ENCODE measurements at places on chromosomes 2 and 18.

- no peak for DNase-seq
Observed at GRCh38 chr2:3847397-3848052, 144.2 kb downstream of the DCDC2C start.

GRCh38 chr18:23580677-23581367, 5.5 kb downstream of the NPC1 start:
- peak; percentile 15 for DNase-seq

DNA sequence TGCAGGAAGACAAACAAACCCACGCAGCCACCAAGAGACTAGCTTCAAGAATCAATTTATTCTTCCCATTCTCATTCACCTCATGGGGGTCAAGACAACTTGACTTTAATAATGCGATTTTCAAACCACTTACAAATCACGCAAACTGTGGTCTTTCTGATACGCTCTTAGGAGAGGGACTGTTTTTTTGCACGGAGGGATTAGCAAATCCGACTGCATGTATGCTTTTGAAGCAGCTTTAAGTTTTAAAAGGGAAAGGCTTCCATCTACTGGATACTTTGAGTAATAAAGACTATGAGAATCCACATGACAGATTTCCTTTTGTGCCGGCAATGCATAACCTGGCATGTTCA, 322.9 kb upstream of the KCNJ3 start:
- peak; percentile 42 for DNase-seq

GRCh38 chr2:43958397-43959275, 37.2 kb downstream of the LRPPRC start:
- DNase-seq: no peak

GRCh38 chr2:213834331-213834730, 550.1 kb downstream of the SPAG16 start:
- peak; percentile 36 for DNase-seq

DNA sequence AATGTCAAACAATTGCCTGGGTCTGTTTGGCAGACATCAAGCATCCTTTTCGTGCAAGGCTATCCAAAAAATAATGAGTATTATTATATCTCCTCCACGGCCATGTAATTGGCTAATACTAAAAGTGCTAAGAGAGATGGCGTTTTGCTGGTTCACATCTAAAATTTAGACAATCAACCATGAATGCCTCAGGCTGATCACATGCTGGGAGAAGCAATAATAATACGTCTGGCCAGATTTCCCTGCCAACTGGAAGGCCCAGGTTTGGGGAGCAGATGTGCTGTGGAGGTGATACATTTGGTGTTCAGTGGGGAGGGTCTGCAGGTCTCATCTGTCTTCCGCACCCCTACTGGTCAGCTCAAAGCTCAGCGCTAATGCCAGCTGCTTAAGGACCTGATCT, 60.3 kb upstream of the CREB1 start:
- DNase-seq: no peak

- DNase-seq: no peak
Observed at GRCh38 chr18:77866351-77866750, 616.7 kb downstream of the GALR1 start.

GRCh38 chr2:9991221-9991620, 39.7 kb downstream of the GRHL1 start:
- DNase-seq: no peak

GRCh38 chr2:222672068-222672401, 577 bp downstream of the MOGAT1 start:
- DNase-seq: no peak

DNA sequence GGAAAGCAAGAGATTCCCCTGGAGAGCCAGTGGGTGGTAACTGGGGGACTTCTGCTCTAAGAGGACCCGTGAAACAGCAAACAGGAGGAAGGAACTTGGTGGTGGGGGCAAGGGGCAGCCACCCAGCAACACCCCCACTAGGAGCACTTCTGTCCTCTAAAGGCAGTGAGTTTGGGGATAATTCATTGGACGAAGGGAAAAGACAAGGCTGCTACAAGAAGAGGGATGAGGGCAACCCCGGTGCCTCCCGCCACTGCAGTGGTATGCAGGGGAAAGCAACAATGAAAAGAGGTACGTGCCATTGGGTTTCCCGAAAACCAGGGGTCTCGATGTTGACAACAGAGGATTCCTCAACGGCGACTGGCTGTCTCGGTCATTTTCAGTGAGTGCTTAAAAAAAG, 9.1 kb downstream of the RPL31 start:
- no peak for DNase-seq

GRCh38 chr2:32135409-32135808, 30.3 kb upstream of the SLC30A6 start:
- peak; percentile 73 for DNase-seq

GRCh38 chr2:70124983-70125480, 37.8 kb downstream of the PCBP1 start:
- DNase-seq: peak; percentile 54

DNA sequence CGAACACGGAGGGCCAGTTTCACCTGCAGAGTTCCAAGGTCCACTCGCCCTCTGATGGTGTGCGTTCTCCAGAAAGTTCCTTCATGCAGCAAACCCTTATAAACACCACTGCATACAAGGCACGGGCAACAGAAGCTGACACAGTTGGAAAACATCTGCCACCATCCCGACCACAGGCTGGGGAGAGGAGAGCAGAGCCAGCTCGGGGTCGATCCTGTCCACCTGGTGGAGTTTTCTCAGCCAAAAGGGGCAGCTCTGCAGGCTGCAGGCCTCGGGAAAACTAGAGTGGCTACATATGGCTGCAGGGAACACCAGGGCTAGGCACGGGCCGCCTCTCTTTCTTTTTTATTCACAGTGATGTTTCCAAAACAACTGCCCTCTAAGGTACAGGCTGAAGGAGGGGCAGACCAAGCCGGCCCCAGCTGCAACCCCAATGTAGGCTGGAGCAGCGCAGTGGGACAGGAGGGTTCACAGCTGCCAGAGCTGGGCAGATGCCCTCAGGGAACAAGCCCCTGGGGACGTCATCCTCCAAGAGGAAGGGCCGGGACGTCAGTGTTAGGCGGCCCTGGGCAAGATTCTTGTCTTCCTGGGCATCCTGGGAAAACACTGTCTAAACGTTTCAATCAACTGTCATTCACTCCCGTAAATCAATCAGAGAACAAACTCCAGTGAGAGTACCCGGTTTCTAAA, 274.7 kb downstream of the TWIST2 start:
- no peak for DNase-seq

- no peak for DNase-seq
Observed at GRCh38 chr18:48632676-48633257, 93.9 kb downstream of the CTIF start.

DNA sequence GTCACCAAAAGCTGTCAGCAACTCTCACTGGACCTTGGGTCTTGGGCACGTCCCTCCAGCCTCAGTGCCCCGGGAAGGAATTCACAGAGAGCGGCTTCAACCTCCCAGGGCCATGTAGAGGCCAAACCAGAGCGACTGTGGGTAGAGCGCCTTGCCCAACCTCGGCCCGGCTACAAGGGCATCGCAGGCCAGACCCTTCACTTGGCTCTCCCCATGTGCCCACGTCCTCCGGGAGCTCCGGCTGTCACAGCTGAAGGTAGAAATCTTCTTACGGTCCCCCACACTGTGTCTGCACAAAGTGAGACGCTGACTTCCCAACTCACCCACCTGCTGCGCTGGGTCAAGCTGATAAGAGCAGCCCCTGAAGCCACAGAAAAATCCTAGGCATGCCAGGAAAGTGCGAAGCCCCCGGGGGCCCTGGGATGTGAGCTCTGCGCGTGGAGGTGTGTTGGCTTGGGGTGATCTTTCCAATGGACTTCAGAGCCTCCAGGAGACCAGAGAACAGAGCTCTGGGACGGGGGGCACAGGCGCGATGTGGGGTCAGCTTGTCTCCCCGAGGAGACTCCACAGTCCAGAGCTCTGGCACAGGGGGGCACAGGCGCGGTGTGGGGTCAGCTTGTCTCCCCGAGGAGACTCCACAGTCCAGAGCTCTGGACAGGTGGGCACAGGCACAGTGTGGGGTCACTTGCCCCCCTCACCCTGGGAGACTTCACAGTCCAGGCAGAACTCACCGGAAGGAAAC, 105.5 kb downstream of the RTP5 start:
- DNase-seq: no peak

- DNase-seq: no peak
Observed at GRCh38 chr2:605674-606608, 71.3 kb downstream of the TMEM18 start.

- DNase-seq: no peak
Observed at GRCh38 chr2:70935468-70936164, at the start of gene ATP6V1B1. Gene ATP6V1B1, plus strand, starts transcription at chr2:70935900. Its CDS starts 55 bp downstream, at chr2:70935955.

DNA sequence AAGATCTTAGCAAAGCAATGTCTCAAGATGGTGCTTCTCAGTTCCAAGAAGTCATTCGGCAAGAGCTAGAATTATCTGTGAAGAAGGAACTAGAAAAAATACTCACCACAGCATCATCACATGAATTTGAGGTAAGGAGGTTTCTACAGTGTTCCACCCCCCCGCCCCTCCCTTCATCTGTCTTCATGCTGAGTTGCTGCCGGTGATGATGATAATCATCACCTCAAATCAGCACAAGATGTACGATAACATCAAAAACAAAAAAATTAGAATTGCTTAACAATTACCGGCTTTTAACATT, 14.6 kb downstream of the UGP2 start:
- DNase-seq: no peak

DNA sequence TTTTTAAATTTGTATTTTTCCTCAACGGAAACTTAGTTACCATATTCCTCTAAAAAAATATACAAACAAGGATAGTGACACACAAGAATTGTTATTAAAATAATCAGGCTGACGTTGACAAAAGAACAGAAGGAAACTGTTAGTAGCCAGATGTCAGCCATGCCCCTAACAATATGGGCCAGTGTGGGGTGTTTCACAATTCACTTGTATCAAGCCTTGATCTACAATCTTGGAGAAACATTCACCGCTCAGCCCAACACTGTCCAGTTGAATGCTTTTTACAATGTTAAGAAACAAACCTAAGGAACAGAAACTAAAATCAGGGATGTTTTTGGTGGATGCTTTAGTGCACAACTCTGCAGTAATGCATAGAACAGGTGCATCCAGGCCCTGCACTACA, 44.6 kb downstream of the TMEFF2 start:
- no peak for DNase-seq

- no peak for DNase-seq
Observed at GRCh38 chr2:127646487-127647241, 711 bp downstream of the GPR17 start.

- no peak for DNase-seq
Observed at GRCh38 chr18:13539050-13539449, 187.3 kb downstream of the FAM210A start.

GRCh38 chr18:26454616-26455015, 93.7 kb downstream of the KCTD1 start:
- no peak for DNase-seq

GRCh38 chr2:72138011-72138881, 9.4 kb downstream of the CYP26B1 start:
- no peak for DNase-seq

DNA sequence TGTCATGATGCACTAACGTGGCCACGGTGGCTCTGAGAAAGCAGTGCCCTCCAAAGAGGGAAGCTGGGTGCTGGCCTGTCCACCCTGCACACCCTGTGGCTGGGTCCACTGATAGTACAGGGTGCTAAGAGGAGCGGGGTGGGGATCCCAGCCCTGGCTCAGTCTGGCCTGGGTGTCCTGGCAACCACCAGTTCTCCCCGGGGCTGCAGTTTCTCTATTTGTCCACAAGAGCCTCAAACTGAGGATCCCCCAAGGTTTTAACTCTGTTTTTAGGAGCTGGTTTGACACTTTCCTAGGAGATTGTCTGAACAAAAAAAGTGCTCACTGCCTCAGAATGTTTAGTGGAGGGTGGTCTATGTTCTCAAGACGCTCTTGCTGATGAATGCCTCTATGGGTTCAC, 29.0 kb downstream of the EDAR start:
- DNase-seq: no peak

GRCh38 chr2:10532638-10533101, 84.5 kb upstream of the ODC1 start:
- no peak for DNase-seq

GRCh38 chr2:19989342-19989666, 601 bp downstream of the WDR35 start:
- no peak for DNase-seq

- peak; percentile 14 for DNase-seq
Observed at GRCh38 chr2:193561054-193561453, 1366.3 kb upstream of the TMEFF2 start.

- DNase-seq: peak; percentile 15
Observed at GRCh38 chr2:8418721-8419120, 263.1 kb upstream of the ID2 start.

DNA sequence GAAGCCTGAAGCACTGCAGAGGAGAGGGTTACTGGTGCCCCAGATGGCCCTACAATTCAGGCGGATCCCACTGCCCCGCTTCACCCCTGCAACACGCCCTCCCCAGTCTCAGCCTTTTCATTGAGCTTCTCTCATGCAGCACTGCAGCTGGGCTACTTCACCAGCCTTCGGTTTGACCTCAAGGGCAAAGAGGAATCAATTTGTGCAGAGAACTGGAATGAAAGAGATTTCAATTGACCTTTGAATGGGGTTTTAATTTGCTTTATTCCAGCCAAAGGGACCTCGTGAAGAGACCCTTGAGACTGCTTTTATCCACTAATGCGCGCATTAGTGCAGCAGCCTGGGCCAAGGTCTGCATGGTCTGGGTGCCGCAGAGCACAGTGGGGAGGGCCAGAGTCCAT, 8.8 kb upstream of the POMC start:
- no peak for DNase-seq

- DNase-seq: no peak
Observed at GRCh38 chr2:241834527-241835210, 24.0 kb downstream of the PDCD1 start.

GRCh38 chr2:69835666-69836065, 6.2 kb downstream of the GMCL1 start:
- no peak for DNase-seq

DNA sequence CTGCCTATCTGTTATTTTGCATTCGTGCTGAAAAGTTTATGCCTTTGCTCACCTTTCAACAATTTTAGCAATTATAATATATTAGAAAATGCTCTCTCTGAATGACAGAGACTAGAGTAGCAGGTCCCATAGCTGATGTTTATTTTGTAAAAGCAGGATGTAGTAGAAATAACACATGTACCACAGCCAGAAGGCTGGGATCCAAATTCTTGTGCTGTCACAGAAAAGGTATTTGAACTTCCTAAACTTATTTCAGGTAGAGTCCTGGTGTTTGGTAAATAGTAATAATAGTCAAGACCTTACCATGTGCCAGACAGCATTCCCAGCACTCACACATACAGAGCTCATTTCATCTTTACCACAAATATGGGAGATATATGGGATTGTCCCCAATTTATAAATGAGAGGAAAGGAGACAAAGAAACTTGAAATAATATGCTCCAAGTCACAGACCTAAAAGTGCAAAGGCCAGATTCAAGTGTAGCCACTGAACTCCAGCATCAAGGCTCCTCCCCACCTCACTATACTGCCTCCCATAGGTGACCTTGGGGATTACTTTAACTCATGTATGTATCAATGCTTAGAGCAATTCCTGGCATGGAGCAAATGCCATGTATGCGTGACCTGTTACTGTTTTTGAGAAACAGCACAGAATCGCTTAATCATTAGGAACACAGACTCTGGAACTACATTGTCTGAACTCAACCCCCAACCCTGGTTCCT, 284.7 kb upstream of the RAB12 start:
- no peak for DNase-seq

- no peak for DNase-seq
Observed at GRCh38 chr2:240502430-240503121, 55.2 kb downstream of the ANKMY1 start.

GRCh38 chr2:230134496-230135129, 65.9 kb upstream of the SLC16A14 start:
- peak; percentile 47 for DNase-seq

GRCh38 chr2:18440141-18440661, 120.3 kb downstream of the RDH14 start:
- DNase-seq: peak; percentile 49
